Endothelial cell of umbilical vein (primary cell): ENCODE measurements at places on chromosomes 2 and 18.

DNA sequence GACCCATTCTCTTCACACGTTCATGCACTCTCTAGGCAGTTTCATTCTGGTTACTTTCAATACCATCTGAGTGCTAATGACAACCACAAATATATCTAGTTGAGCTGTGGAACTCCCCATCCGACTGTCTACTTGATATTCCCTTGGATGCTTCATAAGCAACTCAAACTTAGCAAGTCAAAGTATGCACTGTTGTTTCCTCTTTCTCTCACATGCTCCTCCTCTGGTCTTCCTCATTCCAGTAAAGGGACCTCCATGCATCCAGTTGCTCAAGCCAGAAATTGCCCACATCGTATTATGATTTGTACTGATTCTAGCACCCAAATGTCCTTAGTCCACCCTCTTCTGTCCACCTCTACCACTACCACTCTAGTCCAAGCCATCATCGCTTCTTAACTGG lies 22.3 kb downstream of the SEMA4F start:
- no peak for DNase-seq

DNA sequence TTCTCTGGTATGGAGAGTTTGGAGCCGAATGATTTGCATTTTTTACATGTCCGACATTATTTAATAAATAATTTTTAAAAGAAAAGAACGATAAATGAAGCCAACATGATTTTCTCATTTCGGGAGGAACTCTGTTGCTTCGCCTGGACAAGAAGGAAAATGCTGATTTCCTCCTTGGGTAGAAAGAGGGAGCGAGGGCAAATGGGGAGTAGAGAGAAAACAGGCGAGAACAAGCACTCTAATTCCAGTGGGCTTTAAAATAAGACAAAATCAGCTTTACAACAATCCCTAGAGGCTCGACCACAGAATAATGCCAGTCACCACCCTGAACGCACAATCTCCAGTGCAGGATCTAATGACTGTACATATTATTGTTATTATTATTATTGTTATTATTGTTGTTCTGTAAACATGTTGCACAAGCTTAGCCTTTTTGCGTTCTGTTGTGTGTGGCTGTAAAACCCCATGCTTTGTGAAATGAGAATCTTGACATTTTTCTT lies 3.7 kb downstream of the DLX1 start:
- DNase-seq = no peak

DNA sequence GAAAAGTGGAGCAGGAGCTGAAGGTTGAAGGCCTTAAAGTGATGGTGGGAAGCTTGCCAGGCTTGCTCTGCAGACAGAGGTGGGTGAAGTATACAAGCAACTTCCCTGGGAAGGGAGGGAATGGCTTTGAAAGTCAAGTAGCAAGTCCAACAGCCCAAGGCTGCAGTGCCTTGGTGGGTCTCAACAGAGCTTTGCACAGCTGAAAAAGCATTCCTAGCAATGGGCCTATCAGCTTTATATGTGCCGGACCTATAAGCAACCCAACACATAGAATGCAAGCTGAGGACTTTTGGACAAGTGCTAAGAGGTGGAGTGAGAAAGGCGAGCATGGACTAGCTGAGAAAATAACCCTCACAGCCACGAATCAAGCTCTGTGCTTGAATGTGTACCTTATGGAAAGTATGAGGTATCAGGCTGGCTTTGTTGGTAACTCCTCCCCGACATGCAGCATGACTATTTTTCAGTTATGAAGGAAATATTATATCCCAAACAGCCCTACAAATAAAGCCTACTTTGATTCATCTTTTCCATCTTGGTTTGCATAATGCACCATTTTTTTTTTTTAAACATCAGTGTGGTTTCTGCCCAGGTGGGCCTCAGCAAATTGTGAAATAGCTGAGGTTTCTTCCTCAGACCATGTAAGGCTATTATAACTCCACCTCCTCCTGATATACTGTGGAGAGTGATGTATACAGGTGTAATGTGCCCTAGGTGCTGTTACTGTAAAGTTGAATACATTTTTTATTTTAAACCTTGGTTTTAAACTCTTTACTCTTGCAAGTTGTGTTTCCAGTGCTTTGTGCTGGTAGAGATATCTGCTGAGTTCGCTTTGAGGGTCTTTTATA lies 241.4 kb upstream of the CXCR4 start:
- no peak for DNase-seq

- DNase-seq = no peak
These were observed 142.9 kb downstream of the CHST9 start for GRCh38 chr18:27042177-27042576.

- peak; percentile 78 for DNase-seq
These were observed 1.0 kb upstream of the GMPPA start for GRCh38 chr2:219497495-219498279.

DNA sequence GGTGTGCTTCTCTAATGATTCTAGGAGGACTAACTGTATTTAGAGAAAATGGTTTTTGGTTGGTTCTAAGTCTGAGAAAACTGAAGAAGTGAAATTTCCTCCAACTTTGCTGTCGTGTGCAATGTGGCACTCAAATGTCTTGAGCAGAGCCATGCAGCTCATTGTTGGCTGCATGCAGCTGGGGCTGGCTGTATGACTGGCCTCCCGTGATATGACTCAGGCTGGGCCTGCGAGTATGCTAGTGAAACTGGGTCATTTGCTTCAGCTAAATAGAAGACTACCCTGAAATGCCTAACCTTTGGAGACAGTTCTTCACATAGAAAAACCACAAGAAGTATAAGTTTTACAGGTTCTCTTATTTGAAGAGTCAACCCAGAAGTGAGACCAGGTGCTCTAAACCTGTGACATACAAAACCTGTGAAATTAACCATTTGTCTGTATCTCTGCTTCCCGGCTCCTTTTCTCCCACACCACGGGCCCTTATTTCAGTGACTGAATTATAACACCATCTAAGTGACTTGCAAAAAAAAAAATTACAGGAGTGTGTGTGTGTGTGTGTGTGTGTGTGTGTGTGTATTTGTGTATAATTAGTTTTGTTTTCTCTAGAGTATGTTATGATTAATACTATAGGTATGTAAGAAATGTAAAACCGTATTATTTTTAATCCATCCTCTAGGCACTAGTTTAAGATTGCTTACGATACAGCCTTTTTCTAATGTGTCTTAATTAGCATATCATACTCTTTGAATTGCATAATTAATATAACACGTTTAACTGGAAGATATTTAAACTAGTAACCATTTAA lies 15.9 kb downstream of the POLI start:
- DNase-seq = peak; percentile 21

GRCh38 chr2:45710468-45710867 lies 59.0 kb downstream of the PRKCE start:
- no peak for DNase-seq

DNA sequence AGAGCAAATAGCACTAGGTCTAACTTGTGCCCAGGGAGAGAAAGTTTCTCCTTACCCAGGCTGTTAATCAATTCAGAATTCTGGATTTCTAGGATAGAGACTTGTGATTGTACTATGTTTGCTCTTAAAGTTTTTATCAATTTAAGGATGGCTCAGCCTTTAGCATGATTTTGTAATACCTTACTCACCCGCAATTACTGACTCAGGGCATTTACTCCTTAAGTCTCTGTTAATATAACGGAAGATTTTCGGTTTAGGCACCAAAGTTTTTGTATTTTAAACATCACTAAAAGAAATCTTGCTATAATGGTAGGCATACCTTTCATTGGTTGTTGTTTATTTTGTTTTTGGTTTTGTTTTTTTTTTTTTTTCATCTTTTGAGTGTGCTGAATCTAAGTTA lies 358.2 kb downstream of the RBM43 start:
- no peak for DNase-seq

GRCh38 chr18:6017171-6017570 lies 121.8 kb upstream of the TMEM200C start:
- DNase-seq = no peak

GRCh38 chr2:202408546-202409140 lies 32.5 kb downstream of the BMPR2 start:
- DNase-seq = peak; percentile 87

DNA sequence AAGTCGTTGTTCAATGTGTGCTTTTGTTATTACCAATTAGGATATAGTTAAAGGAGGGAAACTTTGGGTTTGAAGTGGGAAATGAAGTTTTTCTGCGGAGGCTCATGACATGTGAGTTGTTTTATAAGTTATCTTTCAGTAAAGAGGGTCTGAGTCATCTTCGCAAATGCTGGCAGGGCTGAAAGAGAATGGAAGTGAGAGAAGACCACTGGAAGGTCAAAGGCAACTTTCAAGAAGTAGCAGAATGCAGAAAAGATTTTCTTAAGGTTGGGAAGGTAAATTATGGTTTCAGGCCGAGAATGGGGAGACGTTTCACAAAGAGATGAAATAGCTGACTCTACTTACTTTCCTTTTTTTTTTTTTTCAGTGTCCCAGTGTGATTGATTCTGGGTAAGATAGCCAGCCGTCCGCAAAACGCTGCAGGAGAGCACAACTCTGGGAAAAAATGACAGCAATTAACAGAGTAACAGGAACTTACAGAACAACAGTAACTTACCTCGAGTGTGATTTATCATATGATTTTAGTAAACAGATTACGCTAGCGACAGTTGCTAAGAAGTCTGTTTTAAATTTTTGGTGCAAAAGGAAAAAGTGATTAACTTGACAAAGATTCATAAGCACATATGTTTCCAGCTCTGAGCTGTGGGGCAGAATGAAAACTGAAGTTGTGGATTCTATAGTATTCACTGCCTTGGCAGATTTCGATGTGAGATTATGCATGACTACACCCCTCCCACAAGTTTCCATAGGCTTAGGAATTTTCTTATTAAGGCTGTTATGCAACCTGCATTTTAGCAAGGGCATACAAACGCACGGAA lies 46.8 kb upstream of the ACTR3 start:
- no peak for DNase-seq

GRCh38 chr18:36828157-36828629 lies 609 bp downstream of the TPGS2 start:
- peak; percentile 46 for DNase-seq

- peak; percentile 82 for DNase-seq
These were observed 2.5 kb downstream of the CRIM1 start for GRCh38 chr2:36357847-36358659.

- peak; percentile 64 for DNase-seq
These were observed 299.3 kb downstream of the RND3 start for GRCh38 chr2:150188177-150188576.

GRCh38 chr2:69989009-69989408 lies 27.6 kb upstream of the ASPRV1 start:
- no peak for DNase-seq

DNA sequence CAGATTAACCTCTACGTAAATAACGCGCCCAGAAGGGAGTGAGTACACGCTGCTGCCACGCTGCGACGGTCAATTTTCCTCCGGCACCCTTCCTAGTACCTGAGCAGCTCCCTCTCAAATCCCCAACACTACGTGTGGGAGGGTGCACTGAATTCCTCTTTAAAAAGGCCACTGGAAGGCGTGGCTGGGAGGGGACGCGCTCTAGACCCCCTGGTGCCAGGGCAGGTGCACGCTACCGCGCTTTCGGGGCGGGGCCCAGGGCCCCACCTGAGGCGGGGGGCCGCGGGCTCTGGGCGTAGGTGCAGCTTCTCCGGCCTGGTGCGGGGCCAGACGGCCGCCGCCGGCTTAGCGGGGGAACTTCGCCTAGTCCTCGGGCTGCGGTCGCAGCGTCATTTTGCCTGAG lies 668 bp upstream of the ANKRD12 start:
- DNase-seq = peak; percentile 44

GRCh38 chr2:28463893-28464292 lies 32.0 kb upstream of the PLB1 start:
- no peak for DNase-seq

- no peak for DNase-seq
These were observed 28.5 kb downstream of the DCDC2C start for GRCh38 chr2:3731829-3732228.

DNA sequence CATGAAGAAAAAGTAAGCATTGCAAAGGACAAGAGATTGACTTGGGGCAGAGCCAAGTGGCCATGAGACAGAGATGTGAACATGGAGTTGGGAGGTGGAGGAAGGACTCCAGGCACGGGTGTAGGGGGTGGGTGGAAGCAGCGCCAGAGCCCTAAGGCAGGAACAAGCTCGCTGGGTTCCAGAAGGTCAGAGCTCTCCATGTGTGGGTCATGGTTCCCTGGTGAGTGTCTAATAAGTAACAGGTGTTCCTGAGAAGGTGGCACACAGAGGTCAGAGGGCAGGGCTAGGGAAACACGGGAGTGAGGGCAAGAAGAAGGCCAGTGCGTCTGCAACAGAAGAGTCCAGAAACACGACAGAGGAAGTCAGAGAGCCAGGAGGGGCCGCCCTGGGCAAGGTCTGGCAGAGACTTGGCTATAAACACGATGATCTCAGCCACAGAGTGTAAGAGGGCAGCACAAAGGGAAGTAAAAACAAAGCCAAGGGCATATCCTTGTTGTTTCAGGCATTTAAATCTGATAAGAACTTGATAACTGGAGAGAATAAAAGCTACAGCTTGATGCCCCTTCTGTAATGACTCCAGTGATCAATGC lies 260.8 kb downstream of the TGIF1 start:
- peak; percentile 96 for DNase-seq

DNA sequence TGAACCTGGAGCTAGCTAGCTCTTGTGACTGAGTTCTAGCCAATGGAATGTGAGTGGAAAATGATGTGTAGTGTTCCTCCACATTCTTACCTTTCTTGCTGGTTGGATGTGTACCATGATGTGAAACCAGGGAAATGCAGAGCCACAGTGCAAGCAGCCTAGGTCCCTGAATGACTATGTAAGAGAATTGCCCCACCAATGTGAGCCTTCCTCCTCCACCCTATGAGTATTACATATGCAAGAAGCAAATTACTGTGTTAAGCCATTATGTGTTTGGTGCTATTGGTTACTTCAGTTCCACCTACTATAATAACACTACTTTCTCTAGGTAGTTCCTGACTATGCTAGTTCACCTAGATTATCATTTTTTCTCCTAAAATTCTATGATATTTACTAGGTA lies 39.6 kb downstream of the LCLAT1 start:
- no peak for DNase-seq

- DNase-seq = no peak
These were observed 79.1 kb downstream of the TGIF1 start for GRCh38 chr18:3529077-3529476.
